SK-N-MC (cell line): ENCODE measurements at places on chromosomes 1 and 21.

GRCh38 chr1:184482136-184482535, 95.3 kb downstream of the C1orf21 start:
- no peak for DNase-seq

DNA sequence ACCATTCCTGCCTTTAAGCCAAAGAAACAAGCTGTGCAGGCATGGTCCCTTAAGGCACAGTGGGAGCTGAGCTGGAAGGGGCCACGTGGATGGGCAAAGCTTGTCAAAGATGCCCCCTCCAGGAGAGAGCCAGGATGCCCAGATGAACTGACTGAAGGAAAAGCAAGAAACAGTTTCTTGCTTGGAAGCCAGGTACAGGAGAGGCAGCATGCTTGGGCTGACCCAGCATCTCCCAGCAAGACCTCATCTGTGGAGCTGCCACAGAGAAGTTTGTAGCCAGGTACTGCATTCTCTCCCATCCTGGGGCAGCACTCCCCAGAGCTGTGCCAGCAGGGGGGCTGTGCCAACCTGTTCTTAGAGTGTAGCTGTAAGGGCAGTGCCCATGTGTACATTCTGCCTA, 1.3 kb upstream of the SLC50A1 start:
- no peak for DNase-seq

DNA sequence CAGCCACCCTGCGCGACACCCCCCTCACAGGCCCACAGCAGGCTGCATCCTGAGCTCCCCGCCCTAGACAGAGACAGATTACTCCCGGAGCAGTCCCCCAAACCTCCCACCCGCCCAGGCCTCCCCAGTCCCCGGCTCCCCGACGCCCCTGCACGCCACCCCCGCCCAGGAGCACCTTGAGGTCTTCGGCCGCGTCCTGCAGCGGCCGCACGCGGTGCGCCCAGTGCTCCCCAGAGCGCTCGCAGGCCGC, 731 bp downstream of the TRIM11 start:
- DNase-seq: no peak

- no peak for DNase-seq
Observed at GRCh38 chr1:170803711-170804110, 131.6 kb upstream of the MROH9 start.

DNA sequence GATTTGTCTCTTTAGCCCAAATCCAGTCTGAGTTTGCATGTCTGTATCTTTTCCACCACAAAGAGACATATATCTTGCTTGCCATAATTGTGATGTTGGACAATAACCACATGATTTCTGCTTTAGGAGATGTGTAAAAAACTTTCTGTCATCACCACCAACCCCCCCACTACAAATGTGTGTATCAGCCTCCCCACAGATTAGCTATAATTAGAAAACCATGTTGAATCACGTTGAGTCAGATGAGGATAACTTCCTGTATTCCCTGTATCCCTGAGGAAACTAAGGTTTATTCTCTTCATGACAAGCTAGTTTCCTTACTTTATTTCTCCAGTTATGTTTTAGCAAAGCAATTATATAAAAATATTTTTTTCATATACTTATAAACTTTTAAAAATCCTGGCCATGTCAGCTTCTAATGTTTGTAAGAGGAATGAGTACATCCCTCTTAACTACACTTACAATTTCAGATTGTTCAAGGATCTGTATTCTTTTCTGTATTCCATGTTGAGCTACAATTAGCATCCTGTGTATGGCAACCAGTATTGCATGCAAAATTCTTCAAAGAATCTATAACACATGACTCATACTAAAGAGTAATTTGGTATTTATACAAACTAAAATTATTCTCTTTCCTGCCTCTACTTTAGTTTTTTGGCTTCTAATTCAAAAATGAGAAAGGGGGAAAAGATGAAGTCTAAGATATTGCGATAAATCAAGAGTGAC, 143.0 kb downstream of the FMN2 start:
- no peak for DNase-seq

- DNase-seq: no peak
Observed at GRCh38 chr1:14784790-14785773, 186.6 kb downstream of the KAZN start.

GRCh38 chr1:162970021-162970420, 99.1 kb upstream of the RGS4 start:
- no peak for DNase-seq

- no peak for DNase-seq
Observed at GRCh38 chr1:241675983-241676382, 23.9 kb downstream of the WDR64 start.

DNA sequence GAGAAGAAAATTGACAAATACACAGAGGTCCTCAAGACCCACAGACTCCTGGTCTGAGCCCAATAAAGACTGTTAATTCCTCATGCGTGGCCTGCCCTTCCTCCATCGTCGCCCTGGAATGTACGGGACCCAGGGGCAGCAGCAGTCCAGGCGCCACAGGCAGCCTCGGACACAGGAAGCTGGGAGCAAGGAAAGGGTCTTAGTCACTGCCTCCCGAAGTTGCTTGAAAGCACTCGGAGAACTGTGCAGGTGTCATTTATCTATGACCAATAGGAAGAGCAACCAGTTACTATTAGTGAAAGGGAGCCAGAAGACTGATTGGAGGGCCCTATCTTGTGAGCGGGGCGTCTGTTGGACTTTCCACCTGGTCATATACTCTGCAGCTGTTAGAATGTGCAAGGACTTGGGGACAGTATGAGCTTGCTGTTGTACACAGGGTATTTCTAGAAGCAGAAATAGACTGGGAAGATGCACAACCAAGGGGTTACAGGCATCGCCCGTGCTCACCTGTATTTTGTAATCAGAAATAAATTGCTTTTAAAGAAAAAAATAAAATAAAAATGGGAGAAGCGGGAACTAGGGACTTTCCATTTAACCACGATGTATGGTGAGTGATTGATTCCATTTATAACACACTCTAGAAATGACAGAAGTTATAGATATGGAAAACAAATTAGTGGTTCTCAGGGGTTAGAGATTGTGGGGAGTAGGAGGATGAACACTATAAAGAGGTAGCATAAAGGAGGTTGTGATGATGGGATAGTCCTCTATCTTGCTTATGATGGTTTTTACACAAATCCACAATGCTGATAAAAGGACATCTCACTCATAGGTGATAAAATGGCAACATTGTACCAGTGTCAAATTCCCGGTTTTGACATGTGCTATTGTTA, 244.7 kb downstream of the MRPL39 start:
- no peak for DNase-seq

GRCh38 chr21:36132696-36133095, 2.2 kb upstream of the CBR3 start:
- no peak for DNase-seq

- no peak for DNase-seq
Observed at GRCh38 chr21:44898851-44899767, 21.6 kb downstream of the ITGB2 start.

GRCh38 chr1:211327346-211327921, 801 bp downstream of the TRAF5 start:
- no peak for DNase-seq

GRCh38 chr1:21514245-21514644, 5.0 kb downstream of the ALPL start:
- no peak for DNase-seq

DNA sequence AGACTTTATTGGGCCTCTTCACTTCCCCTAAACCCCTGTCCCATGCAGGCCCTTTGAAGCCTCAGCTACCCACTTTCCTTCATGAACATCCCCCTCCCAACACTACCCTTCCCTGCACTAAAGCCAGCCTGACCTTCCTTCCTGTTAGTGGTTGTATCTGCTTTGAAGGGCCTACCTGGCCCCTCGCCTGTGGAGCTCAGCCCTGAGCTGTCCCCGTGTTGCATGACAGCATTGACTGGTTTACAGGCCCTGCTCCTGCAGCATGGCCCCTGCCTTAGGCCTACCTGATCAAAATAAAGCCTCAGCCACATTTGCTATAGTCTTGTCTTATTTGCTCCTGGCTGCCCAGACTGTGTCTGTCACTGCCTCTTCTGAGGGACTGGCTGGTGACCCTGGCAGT, 5.5 kb downstream of the GSTM4 start:
- DNase-seq: no peak

DNA sequence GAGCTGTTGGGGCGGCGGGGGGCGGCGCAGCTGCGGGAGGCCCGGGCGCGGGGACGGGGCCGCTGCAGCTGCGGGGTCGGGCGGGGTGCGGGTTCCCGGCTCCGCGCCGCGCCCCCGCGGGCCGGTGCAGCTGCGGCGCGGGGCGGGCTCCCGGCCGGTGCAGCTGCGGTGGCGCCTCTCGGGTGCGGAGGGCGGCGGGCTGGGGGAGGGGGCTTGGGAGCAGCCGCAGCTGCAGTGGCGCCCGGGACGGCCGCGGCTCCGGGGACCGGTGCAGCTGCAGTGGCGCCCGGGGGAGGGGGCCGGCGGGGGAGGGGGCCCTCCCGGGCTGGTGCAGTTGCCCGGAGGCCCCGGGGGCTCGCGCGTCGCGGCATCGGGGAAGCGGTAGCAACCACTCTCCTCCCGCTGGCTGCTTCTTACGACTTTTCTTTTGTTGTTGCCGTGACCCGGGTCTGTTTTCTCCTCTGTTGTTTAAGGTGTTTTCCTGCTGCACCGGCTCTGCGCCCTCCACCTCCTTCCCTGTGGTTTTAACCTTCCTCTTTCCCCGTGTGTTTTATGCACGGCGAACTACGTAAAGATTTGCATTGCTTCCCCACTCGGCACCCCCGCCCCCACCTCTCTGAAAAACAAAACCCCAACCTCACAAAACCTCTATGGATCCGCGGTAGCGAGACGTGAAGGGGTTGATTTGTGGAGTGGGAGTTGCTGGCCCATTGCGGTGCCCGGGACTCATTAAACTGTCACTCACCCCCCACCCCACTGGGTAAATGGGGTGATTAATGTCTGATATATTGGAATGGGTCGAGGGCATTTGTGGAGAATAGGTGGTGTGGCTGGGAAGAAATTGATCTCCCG, 1.7 kb upstream of the ZBTB18 start:
- no peak for DNase-seq

GRCh38 chr1:233620065-233620464, 6.2 kb downstream of the KCNK1 start:
- no peak for DNase-seq

DNA sequence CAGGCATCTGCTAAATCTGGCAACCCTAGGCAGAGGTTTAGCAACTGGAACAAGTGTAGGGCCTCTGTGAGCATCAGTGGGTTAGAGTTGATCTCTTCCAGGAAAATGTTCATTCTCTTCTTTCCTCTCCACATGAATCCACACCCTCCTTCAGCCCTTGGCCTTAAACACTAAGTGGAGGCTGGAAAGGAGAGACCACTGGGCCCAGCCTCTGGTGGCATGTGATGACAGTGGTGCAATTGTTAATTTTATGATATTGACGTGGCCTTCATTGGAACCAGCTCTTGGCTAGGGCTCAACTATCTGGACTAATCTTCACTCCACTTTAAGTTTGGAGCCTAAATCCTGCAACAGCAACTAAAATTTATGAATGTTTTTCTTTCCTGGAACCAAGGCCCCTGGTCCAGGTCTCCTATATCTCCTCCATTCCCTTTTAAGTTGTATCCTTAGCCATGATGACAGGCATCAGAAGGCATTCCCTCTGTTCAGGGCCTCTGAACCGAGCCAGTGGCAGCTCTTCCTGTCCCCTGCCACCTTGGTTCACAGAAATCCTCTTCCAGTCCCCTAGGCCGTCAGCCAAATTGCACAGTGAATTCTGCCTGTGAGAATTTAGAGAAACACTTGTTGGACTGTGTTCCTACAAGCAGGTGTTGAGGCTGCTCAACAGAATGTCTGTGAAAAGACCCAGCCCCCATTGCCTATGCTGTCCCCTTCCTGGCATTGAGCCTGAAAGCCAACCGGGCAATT, 132.2 kb downstream of the PSMG1 start:
- no peak for DNase-seq

- DNase-seq: no peak
Observed at GRCh38 chr1:170935231-170935630, at the start of gene MROH9. Gene MROH9, plus strand, starts transcription at chr1:170935534. Its CDS starts 10,023 bp downstream, at chr1:170945557.

- no peak for DNase-seq
Observed at GRCh38 chr1:240136402-240136801, 44.7 kb downstream of the FMN2 start.

DNA sequence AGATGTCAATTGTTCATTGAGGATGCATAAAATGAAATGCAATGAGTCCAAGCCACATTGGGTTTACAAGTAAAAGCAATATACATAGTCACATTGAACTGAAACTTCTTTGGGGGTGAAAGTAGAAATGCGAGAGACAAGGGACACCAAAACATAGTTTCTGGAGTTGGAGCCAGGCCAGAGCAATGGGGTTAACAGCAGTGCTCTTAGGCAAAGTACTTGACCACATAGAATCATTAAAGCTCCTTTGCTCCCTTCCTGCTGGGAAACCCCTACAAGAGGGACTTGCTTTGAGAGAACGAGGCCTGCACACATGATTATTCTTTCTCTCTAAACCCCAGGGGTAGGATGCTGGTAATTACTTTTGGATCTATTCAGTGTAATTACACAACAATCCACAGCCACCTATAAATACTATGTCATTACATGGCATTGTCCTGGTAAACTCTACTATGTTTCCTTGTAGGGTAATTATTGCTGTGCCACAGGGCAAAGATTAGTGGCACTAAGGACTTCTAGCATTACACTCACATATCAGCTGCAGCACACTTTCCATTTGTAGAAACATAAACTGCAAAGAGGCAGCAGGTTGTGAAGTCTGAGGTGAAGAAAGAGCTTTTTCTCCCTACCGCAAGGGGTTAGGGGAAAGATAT, 421.6 kb upstream of the PBX1 start:
- DNase-seq: no peak

DNA sequence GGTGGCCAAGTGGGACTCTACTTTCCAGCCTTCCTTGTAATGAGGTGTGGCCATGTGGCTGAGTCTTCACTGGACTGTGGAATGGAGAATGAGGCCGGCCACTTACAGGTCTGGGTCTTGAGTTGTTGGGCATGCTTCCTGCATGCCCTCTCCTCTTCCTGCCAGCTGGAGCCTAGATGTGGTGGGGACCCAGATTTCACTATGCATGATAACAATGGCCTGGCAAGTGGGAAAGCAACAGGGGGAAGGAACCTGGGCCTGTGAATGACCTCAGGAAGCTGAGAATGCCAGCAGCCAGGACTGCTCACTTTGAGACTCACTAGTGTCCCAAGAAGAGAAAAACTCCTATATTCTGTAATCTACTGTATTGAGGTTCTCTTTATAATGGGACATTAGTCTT, 8.5 kb upstream of the SLC26A9 start:
- no peak for DNase-seq

GRCh38 chr1:162035241-162035640, 11.6 kb upstream of the OLFML2B start:
- DNase-seq: no peak

- DNase-seq: no peak
Observed at GRCh38 chr1:232317350-232317749, 312.6 kb downstream of the SIPA1L2 start.

DNA sequence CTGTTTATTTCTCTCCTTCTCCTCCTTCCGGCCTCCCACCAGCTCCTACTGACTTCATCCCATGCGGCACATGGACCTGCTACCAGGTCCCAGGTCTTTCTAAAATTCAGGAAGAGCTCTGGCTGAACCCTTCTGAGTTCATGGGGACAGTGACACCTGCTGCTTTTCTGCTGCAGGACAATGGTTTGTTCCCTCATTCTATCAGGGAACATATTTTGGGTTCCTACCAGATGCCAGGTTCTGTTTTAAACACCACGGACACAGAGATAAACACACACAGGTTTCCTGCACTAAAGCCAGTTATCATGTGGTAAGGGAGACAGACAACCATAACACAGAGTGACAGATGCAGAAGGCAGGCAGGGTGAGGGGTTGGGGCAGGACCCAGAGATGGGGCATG, 114.0 kb upstream of the RAB4A start:
- DNase-seq: no peak

GRCh38 chr1:159941141-159941540, 4.3 kb downstream of the IGSF9 start:
- DNase-seq: no peak

- no peak for DNase-seq
Observed at GRCh38 chr1:158121604-158122254, 59.0 kb upstream of the CD1D start.
